Urinary bladder (tissue), 4 donors: ENCODE measurements at places on chromosomes 6 and 20. TPM values are rescaled to one million over a fixed set of nuclear protein-coding genes. Genes with fewer than 3 reads are reported as not detected.

JPH2 gene
- 83.5 TPM for polyA plus RNA-seq

CAGE1 gene
- polyA plus RNA-seq = not detected

ADGRF1 gene
- 5.3 TPM for polyA plus RNA-seq

NRSN1 gene
- 0.73 TPM for polyA plus RNA-seq

SLC13A3 gene
- polyA plus RNA-seq = 0.77 TPM

BTN1A1 gene
- not detected for polyA plus RNA-seq

DNA sequence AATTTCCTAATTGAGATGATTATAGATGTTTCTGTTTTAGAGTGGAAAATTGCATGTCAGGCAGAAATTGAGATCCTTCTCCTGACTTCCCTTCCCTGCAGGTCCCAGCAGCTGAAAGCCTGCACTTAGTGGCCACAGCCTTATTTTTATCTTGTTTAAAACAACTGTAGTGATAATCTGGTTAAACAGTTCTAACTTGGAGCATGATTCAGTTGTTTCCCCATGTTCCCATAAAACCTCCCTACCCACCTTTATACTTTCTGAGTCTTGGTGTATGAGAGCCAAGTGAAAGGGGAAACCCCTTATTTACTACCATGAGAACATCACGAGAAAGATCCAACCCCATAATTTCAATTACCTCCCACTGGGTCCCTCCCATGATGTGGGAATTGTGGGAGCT is 195.2 kb downstream of the SLC16A10 start:
- no peak for DNase-seq

- no peak for DNase-seq
Observed at GRCh38 chr6:136403110-136403980, 113.7 kb upstream of the BCLAF1 start.

DNA sequence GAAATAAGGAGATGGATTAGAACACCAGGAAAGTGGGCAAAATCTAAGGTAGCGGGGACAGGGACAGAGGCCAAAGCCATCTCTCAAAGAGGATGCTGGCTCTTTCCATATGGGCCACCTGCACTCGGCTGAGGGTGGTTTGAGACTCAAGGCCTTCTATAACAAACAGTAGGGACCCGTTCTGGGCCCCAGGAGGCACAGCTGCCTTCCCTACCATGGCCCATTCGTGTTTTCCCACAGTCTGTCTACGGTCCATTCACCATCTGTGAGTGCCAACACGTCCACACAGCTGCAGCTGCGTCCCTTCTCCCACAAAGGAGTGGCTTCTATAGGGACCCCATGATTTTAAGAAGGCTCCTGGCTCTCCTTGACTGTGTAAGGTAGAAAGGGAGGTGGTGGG is 871 bp downstream of the BANF2 start:
- DNase-seq = no peak

- no peak for DNase-seq
Observed at GRCh38 chr20:3251806-3252205, 12.8 kb upstream of the SLC4A11 start.

- DNase-seq = no peak
Observed at GRCh38 chr20:62281161-62281933, 21.4 kb upstream of the ADRM1 start.
